ENCODE measurements at places on chromosomes 13 and 19.
A peak's percentile ranks its signal among the peaks of the same experiment; 100 is the strongest.

DNA sequence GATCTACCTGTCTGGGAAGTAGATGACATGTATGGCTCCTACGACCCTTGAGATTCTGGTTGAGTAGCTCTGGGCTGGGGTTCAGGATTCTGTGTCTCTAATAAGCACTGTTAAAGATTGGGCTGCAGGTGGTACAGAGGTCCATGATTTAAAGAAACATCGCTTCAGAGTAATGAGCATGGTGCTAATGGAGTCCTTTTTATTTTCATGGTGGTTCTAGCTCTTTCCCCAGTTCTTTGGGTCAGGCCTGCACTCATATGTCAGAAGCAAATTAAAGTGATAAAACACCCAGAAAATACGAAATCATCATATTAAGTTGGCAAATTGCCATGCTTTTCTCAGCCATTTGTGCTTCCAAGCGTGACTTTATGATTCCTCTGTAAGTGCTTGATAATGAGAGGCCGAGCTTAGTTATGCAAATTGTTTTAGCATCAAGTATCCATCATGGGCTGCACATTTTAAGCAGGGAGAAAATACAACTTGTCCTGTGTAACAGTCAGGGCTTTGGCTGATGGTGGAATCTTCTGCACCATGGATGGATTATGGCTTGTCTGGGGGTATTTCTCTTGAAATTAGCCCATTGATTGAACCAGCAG lies 45.1 kb downstream of the MTUS2 start:
- no peaks in the 10 kb centered on the region for H3K27me3 ChIP-seq
- DNase-seq: no peak
- H3K27ac ChIP-seq: no peak overlapping the region
- no peaks in the 10 kb centered on the region for H3K4me1 ChIP-seq
- no peak overlapping the region for H3K4me3 ChIP-seq
- no peaks in the 10 kb centered on the region for H3K36me3 ChIP-seq

DNA sequence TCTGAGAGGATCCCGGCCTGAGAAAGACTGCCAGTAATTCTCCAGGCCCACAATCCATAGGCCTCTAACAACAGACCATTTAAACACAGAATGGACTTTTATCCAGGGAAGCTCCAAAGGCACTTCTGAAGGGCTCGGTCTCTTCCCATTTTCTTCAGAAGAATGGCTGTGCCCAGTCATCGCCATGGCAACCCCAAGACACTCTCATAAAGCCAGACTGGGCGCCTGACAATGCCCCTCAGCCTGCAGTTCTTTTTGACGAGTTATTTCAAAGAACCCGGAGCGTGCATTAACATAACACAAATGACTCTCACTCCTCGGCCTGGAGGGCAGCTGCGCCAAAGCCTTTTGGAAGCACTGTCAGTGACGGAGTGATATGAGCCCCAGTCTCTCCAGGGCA lies 61.0 kb downstream of the RASA3 start:
- no peaks in the 10 kb centered on the region for H3K27me3 ChIP-seq
- peaks cover 6% of the 10 kb centered on the region for H3K36me3 ChIP-seq
- no peak overlapping the region for H3K27ac ChIP-seq

GRCh38 chr13:85255978-85256377 lies 543.2 kb downstream of the SLITRK6 start:
- H3K4me1 ChIP-seq: no peaks in the 10 kb centered on the region
- H3K36me3 ChIP-seq: no peaks in the 10 kb centered on the region
- no peak overlapping the region for H3K4me3 ChIP-seq
- H3K27me3 ChIP-seq: no peaks in the 10 kb centered on the region
- no peak overlapping the region for H3K27ac ChIP-seq

DNA sequence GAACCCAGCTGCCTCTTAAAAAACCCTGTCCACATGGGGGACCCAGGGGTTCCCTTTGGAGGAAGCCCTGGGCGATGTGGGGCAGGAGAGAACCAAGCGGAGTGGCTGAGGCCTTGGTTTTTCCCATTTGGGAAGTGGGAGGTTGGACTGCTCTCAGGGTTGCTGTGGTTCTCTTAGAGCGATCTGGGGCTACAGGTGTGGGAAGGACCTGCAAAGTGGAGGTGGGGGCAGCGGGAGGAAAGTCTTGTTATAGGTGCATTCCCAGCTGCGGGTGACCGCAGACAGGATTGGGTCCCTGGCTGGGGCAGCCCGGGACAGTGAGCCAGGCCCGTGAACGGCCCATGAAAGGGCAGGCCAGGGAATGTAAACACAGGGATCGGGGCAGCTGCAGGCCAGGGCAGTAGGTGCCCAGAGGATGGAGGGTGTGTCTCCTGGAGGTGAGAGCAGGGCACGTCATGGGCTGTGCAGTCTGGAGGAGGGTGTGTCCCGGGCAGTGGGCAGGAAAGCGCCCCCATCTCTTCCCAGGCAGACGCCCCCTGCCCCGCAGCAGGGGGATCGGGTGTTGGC lies 814 bp downstream of the SLC25A23 start:
- peaks cover 9% of the 10 kb centered on the region for H3K4me1 ChIP-seq
- no peak overlapping the region for H3K27ac ChIP-seq
- peak overlapping the region; percentile 74 for H3K4me3 ChIP-seq
- H3K36me3 ChIP-seq: peaks cover 12% of the 10 kb centered on the region

DNA sequence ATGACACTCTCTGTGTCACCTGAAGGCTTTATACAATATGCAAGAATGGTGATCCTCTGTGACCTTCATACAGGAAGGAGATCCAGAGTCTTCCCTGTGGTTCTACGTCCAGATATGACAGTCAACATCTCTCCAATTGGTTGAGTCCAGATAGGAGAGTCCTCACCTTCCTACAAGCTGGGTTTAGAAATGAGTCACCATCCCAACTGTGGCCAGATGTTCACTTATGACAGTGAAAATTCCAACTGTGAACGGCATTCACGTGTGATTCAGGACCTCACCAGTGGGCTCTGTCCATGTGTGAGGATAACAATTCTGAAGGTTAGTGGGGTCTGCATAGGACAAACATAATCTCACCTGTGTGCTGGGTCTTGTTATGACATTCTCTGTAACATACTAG lies 52.5 kb upstream of the ZNF728 start:
- no peaks in the 10 kb centered on the region for H3K4me1 ChIP-seq
- H3K4me3 ChIP-seq: no peak overlapping the region
- no peak overlapping the region for H3K27ac ChIP-seq
- DNase-seq: peak; percentile 73
- H3K36me3 ChIP-seq: no peaks in the 10 kb centered on the region
- no peaks in the 10 kb centered on the region for H3K27me3 ChIP-seq

- DNase-seq: no peak
- no peaks in the 10 kb centered on the region for H3K4me1 ChIP-seq
- no peaks in the 10 kb centered on the region for H3K36me3 ChIP-seq
- H3K27ac ChIP-seq: no peak overlapping the region
- H3K4me3 ChIP-seq: no peak overlapping the region
These were observed 15.2 kb downstream of the FAM124A start for GRCh38 chr13:51237386-51237785.

DNA sequence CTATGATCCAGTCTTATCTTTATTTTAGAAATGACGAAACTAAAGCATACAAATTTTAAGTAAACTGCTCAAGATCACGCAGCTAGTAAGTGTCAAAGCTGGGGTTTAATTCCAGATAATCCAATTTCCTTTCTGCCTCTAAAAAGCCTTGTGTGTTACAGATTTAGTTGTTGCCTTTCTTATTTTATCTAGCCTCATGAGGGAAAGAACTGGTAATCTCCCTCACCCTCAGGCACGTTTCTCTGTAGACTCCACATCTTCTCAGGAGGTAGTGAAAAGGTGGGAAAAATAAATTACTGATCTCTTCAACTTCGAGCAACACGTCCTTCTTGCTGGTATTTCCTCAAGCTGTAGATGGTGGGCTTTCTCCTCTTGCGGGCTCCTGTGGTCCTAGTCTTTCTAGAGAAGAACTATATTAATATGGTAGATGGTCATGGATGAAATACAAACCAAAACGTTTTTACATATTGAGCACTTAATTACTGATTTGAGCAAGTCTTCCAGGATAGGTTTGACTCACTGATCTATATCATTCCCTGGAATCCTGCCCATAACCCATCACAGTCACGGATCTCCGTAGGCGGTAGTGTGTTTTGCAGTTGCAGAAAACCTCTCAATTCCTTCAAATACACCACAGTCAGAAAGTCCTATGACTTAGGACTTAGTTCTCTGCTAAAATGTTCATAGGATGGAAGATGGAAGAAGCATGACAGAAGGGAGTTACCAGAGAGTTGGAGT lies 519.5 kb downstream of the DCT start:
- no peaks in the 10 kb centered on the region for H3K27me3 ChIP-seq
- H3K27ac ChIP-seq: no peak overlapping the region
- peaks cover 2% of the 10 kb centered on the region for H3K4me1 ChIP-seq
- no peak overlapping the region for H3K4me3 ChIP-seq

DNA sequence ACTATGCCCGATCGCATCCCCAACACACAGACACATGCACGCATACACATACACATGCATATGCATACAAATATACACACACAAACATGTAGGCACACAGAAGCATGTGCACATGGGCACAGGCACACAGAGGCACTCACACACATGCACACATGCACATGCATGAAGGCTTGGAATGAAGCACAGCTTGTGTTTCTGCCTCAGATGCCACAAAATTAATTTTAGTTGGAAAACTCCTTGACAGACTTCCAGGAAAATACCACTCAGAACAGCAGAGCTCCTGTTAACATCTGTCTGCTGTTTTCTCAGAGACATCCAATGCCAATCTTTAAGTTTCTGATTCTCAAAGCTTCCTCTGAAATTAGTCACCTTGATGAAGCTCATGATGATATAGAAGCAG lies 532.7 kb downstream of the RFC3 start:
- no peak overlapping the region for H3K4me3 ChIP-seq
- H3K36me3 ChIP-seq: no peaks in the 10 kb centered on the region
- H3K4me1 ChIP-seq: peaks cover 7% of the 10 kb centered on the region
- no peak overlapping the region for H3K27ac ChIP-seq
- no peak for DNase-seq

DNA sequence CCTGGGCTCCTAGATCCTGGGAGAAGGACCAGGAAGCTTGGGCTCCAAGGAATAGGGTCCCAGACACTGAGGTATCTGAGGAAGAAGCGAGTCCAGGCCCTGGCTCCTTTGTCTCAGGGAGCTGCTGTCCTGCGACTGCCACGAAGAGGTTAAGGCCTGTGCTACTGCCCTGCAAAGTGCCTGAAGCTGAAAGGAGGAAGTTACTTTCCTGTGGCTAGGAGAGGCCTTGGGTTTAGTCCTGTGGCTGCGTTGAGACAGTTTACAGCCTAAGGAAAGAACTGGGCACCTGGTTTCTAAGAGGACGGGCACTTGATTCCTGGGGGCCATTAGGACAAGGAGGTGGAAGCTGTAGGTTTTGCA lies 2.8 kb downstream of the MYADM start:
- no peak overlapping the region for H3K27ac ChIP-seq
- no peak for DNase-seq
- peaks cover 10% of the 10 kb centered on the region for H3K4me1 ChIP-seq
- peaks cover 44% of the 10 kb centered on the region for H3K36me3 ChIP-seq

DNA sequence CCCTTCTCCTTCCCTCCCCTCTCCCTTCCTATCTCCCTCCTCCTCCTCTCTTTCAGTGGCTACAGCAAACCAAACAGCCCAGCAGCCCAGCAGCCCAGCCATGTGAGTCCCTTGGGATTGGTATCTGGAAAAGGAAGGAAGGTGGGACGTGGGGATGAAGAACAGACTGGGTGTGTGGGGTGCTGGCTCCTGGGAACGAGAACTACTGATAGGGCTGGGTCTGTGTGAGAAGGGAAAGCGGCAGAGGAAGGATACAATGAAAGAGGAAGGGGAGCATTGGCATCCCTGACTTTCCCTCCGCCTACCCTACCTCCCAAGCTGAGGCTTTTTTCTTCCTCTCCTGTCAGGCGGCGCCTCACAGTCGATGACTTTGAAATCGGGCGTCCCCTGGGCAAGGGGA lies 863 bp downstream of the AURKC start:
- no peak overlapping the region for H3K4me3 ChIP-seq
- H3K4me1 ChIP-seq: no peaks in the 10 kb centered on the region
- no peaks in the 10 kb centered on the region for H3K36me3 ChIP-seq
- DNase-seq: no peak

- no peak for DNase-seq
- no peaks in the 10 kb centered on the region for H3K27me3 ChIP-seq
- no peaks in the 10 kb centered on the region for H3K36me3 ChIP-seq
- H3K4me3 ChIP-seq: no peak overlapping the region
- no peak overlapping the region for H3K27ac ChIP-seq
These were observed 34.8 kb downstream of the SLC10A2 start for GRCh38 chr13:103031332-103031873.

DNA sequence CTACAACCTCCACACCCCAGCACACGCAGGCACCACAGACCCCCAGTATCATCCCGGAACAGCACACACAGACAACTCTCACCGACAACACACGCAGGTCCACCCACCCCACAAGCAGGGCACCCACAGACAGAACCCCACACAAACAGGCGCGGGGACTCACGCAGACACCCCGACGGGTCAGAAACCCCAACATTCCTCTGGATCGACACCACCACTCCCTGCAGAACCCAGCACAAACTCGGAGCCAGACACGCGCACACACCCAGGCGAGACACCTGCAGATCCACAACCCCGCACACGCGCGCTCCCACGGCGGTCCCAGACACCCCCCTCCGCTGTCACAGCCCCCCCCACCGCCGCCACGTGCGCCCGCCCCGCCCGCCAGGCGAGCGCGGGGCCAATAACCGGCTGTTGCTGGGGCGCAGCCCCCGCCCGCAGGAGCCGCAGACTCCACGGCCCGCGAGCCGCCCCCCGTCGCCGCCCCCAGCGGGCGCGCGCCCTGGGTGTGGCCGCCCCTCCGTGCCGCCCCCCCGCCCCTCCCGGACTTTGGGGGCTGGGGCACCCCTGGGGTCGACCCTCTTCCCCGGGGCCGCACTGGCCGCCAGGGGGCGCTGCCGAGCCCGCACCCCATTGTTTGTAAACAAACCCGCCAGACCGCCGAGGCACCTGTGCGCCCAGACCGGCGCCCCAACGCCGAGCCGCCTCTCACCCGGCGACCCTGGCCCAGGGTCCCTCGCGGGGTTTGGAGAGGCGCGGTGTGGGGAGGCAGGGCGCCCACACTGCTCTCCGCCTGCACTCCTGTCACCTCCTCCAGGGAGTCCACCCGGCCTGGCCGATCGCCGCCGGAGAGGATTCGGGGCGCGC lies 712 bp downstream of the BBC3 start:
- H3K4me1 ChIP-seq: peaks cover 46% of the 10 kb centered on the region
- peak overlapping the region; percentile 98 for H3K4me3 ChIP-seq
- H3K27me3 ChIP-seq: no peaks in the 10 kb centered on the region
- no peak for DNase-seq
- H3K27ac ChIP-seq: peak overlapping the region; percentile 29

DNA sequence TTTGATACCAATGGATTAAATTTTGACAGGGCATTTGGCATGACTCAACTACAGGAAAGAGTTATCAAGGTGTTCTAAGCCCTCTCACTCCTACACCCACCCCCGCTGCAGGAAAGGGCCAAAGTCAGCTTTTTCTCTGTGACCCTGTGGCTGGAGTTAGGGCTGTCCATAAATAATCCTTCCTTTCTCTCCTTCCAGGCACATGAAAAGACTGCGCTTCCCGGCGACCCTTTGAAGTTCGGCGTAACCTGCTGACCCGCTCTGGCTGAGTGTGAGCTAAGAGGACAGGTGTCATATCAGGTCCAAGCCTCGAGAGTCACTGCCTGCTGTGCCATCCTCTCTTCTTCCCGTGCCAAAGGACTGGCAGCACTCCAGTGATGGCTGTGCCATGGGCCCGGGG lies 25.6 kb downstream of the ZNF114 start:
- H3K27me3 ChIP-seq: no peaks in the 10 kb centered on the region
- H3K4me1 ChIP-seq: peaks cover 5% of the 10 kb centered on the region
